ENCODE measurements at places on chromosomes 11 and 22.
A peak's percentile ranks its signal among the peaks of the same experiment; 100 is the strongest.

GRCh38 chr22:26835929-26836528 is 178.6 kb downstream of the MIAT start:
- DNase-seq, result no peak

- peak; percentile 80 for DNase-seq
Measured at GRCh38 chr22:45994491-45995404, 17.8 kb upstream of the WNT7B start.

GRCh38 chr11:82907371-82907770 is 5.8 kb downstream of the DDIAS start:
- DNase-seq, result no peak

- no peak for DNase-seq
Measured at GRCh38 chr11:117210620-117211019, 11.4 kb downstream of the TAGLN start.

DNA sequence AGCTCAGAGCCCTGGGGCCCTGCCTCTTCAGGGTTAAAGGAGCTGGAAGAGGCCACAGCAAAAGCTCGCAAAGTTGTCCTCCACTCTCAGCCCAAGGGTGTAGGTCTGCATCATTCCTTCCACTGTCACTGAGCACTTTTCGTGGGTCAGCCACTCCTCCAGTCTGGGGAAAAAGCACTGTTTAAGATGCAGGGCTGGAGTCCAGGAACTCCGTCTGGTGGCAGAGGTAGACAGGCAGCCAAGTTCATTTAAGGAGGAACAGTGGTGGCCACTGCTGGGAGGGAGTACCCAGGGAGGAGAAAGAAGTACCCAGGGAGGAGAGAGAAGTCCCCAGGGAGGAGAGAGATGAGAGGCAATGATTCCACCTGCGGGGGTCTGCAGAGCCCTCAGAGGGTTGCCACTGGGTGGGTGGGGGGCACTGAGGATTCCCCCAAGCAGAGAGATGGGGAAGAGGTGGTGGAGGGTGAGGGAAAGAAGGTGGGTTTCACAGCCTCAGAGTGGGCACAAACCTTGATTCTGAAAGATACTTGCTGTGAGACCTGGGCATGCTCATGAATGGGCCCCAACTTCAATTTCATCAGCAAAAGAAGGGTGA is 70.0 kb upstream of the B3GAT1 start:
- no peak for DNase-seq

All from right hindlimb (tissue), 1 donor.